ENCODE measurements at places on chromosomes 1 and 21. TPM values are rescaled to one million over a fixed set of nuclear protein-coding genes. Genes with fewer than 3 reads are reported as not detected.
A peak's percentile ranks its signal among the peaks of the same experiment; 100 is the strongest.

Gene CD2
- total RNA-seq, result 298 TPM

DNA sequence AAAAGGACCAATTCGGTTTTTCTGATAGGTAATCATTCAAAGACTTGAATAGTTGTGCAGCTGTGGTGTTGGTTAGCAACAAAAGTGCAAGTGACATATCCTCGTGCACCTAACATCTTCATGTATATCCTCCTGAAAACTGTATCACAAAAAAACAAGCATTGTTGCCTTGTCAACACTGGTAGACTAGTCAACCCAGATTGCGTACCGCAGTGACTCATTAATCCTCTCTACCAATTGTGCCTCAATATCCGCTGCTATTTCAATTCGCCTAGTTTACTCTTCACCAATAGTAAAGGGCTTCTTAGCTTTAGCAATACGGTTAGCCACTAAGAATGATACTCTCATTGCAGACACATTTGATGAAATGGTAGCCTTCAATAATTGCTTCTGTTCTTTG lies 3.5 kb downstream of the HHAT start:
- DNase-seq, result peak; percentile 55

Gene MYBPHL
- total RNA-seq, result not detected

GRCh38 chr1:10709165-10709564 lies 87.3 kb downstream of the CASZ1 start:
- no peak for DNase-seq

Gene ACTN2
- total RNA-seq, result not detected

Gene ATAD3B
- 25.3 TPM for total RNA-seq

Gene ZNF678
- total RNA-seq, result 13.0 TPM
